ENCODE measurements at places on chromosomes 11 and 22.

- DNase-seq: no peak
Observed at GRCh38 chr11:47955061-47955755, 25.2 kb upstream of the PTPRJ start.

- no peak for DNase-seq
Observed at GRCh38 chr22:44438481-44439131, 59.4 kb downstream of the RTL6 start.

- DNase-seq: no peak
Observed at GRCh38 chr22:32042924-32043323, at the start of gene SLC5A1. SLC5A1 (plus strand) TSS chr22:32043261; CDS start chr22:32043282, 21 bp downstream.

GRCh38 chr11:125174057-125174456 is 9.5 kb downstream of the PKNOX2 start:
- DNase-seq: no peak

DNA sequence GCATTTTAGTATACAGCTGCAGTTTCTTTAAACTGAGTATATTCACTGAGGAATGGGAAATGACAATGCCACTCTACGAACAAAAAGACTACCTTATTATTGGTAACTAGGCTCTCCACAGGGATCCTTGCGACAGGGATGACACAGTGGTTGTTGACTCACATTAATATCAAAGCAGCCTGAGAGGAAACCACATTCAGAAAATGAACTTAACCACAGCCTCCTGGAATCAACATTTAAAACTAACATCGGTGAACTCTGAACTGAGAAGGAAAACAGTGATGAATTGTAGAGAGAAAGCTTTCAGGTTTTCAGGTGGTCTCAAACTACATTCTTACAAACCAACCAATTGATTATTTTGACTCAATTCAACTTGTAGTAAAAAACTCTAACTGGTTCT is 90.3 kb upstream of the MTMR2 start:
- DNase-seq: no peak

DNA sequence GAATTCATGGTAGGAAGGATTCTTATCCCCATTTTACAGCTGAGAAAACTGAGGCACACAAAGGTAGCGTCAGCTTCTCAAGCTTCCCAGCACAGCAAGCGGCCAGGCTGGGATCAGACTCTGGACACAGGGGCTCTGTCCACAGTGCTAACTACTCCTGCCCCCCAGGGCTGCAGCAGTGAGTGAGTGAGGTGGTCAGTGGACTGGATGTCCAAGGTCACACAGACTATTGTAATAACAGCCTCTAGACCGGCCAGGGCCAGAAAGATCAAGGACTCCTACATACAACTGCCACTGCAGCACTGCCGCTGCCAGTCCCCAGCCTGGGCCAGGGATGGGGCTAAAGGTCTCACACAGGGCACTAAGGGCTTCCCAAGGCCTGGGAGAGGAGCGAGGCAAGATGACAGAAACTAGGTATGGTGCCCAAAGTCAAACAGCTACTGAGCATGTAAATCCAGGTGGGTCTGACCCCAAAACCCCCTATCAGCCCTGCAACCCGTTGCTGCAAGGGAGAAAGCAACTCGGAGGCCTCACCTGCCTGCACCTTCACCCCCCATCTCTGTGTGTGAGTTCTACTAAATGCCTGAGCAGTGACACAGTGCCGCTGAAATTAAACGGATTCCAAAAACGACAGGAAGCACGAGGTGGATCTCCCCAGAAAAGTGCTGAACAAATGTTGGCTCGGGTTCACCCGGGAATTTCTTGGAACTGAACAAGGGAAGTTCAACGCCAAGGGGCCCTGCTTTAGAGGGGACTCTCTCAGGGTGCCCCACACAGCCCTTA is 161.8 kb upstream of the GRK3 start:
- no peak for DNase-seq

- no peak for DNase-seq
Observed at GRCh38 chr11:96508861-96509260, 119.0 kb downstream of the JRKL start.

DNA sequence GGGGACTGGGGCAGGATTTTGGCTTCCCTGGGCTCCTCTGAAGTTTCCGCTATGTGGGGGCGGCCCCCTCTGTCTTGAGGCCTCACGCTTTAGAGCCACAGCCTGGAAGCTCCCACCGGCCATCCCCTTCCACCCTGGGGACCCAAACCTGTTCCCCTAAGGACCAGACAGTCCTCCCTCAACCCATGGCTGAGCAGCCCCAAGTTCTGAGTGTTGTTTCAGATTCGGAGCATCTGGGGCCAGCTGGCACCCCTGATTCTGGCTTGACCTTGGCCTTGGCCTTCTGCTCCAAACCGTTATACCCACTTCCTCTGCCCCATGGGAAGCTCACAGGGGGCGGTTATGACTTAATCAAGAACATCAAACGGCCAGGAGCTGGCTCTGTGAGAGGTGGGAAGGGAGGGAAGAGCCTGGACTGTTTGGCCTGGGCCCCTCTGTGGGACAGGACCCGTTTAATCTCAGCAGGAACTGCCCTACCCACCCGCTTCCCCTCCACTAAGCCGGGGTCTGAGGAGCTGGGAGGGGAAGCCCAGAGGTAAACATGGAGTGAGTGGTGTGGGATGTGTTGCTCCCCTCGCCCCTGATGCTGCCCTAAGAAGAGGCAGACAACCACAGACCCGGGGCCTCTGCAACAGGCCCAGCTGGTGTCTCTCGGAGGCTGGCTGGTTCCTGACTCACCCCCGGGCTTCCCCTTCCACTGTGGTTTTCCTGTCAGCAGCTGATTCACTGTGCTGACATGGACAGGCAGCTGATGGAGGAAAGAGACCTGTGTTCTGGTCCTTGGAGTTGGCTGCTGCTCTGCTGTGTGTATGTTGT is 3.4 kb downstream of the CD82 start:
- peak; percentile 83 for DNase-seq

GRCh38 chr22:29782061-29782845 is 15.1 kb downstream of the UQCR10 start:
- DNase-seq: no peak

- DNase-seq: no peak
Observed at GRCh38 chr22:16967453-16968217, 40.4 kb downstream of the GAB4 start.

DNA sequence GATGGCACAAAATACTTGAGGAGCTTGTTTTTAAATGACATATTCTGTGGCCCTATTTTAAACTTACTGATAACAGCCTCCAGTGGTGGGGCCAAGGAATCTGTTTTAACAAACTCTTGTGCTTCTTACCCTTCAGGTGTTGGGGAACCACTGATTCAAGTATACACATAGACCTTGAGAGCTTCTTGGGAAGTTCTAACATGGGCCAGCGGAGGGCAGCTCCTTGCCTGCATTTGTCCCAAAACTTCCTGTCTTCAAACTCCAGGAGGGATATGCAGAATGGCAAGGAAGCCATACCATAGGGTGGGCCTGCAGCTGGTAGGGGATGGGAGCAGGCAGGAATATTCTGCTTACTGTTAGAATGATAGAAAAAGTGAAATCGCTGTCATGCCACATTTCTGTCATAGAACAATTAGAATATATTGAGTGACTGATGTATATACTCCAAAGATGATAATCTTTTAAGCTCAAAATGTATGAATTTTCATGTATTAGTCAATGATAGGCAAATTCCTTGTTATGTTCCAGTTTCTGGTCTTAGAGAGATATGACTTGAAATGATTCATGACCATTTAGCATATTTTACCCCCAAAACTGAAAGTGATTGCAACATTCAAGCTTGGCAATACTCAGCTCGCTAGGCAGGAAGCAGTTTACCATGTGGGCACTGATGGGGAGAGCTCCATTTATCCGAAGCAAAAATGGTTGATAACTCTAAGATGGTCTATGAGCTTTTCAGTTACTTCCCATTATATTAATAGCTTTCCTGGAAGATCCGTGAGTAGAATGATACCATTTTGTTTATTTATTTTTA is 9.2 kb downstream of the EXT2 start:
- DNase-seq: no peak

- no peak for DNase-seq
Observed at GRCh38 chr11:5608808-5609207, 12.4 kb downstream of the TRIM6 start.

DNA sequence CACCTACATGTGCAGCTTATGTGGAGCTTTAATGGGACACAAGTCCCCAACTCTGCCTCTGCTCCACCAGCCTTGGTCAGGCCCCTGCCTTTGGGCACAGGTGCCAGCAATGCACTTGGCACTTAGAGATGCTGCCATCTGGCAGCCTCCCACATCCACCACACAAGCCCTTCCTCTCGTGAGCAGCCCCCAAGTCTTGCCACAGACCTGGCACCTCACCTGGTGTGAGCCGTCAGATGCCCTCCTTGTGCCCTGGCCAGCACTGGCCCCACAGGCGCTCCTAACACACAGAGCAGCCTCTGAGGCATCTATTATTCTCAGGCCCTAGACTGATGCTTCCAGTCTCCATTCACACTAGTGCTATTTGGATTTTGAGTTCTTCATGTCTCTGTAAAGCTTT is 24.5 kb upstream of the SERPIND1 start:
- no peak for DNase-seq

DNA sequence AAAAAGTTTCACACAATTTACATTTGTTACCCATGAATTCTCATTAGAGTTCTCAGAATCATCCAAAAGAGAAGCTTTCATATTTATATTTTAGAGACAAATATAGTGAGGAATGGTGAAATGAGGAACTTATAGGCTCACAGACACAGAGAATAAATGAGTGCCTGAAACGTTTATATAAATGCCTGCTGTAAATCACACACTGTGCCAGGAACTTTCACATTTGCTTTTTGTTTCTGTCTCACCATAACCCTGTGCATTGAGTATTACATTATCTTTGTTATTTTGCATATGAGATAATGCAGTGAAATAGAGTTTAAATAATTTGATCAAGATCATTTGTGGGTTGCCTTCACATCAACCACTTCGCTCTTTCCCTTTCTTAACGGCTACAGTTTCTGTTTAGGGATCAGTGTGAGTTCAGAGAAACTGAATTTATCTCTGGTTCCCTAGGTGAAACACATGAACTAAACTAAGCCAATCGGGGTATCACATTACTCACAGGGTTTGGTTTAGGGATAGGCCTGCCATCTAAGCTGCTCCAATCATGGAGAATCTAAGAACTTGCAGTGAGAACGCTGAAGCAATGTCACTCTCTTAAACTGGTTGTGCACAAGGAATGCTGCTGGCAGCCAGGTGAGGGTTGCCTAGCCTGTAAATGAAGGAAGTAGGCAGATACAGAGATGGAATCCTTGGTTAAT is 1339.2 kb upstream of the TENM4 start:
- no peak for DNase-seq

DNA sequence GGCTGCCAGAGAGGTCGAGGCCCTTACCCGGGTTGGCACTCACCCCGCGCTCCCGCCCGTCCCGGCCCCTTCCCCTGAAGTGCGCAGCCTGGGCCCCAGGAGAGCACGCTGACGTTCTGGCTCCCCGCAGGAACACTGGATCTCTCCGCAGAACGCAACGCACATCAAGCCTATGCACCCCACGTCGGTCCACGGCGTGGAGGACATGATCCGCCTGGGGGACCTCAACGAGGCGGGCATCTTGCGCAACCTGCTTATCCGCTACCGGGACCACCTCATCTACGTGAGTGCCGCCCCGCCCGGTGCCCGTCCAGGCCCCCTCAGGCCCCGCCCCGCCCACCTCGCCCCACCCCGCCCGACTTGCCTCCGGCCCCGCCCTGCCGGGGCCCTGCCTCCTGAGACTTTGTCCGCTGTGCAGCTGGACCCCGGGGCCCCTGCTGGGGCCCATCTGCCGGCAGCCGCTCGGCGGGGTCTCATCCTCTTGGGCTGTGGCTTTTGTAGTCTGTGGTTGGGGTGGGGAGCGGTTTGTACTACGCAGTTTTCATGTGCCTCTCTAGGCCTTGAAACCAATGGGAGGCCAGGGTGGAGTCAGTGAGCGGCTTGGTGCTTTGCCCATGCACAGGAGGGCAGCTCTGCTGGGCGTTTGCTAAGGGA is 19.7 kb downstream of the MYO7A start:
- DNase-seq: no peak

DNA sequence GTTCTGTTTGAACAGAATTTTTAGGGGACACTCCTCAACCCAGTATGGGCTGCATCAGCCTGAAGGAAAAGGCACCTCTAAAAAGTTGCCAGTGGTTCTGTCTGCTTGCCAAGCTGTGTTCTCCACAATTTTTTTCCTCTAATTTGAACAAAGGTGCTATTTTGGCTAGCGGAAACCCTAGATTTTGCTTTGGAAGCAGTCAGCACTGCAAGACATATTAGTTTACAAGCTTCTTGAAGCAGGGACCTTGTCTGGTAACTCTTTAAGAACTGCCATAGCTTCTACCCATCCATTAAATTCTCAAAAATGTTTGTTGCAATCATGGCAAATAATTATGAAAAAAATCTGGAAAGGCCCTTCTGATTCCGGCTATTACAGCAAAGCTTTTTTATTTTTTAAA is 75.6 kb upstream of the HEPHL1 start:
- no peak for DNase-seq

- no peak for DNase-seq
Observed at GRCh38 chr22:21051831-21052400, 6.2 kb downstream of the LRRC74B start.

DNA sequence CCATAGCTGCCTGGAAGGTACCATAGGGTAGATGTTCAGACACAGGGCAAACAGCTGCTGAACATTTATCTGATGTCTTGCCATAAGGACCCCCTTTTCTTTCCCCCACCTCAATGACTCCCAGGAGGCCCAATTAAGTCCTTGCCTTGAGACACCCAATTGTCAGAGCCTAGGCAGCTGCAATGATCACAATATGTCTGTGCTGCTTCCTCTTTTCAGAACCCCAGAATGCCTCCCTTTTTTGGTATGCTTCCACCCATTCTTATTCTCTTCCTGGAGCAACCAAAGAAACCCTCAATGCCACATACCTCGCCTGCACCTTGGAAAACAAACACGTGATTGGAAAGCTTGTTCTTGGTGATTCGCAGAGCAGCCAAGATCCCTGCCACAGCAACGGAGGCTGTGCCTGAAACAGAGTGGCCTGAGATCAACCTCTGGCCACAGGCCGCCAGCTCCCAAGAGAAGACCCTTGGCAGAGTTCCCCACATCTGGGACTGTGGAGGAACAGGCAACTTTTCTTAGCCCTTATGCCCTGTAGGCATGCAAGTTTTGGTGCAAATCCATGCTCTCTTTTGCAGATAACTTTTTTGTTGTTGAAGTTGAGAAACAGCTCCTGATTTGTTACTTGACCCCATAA is 75.4 kb downstream of the CCDC81 start:
- DNase-seq: no peak

- no peak for DNase-seq
Observed at GRCh38 chr11:20626279-20626678, 26.9 kb downstream of the SLC6A5 start.

DNA sequence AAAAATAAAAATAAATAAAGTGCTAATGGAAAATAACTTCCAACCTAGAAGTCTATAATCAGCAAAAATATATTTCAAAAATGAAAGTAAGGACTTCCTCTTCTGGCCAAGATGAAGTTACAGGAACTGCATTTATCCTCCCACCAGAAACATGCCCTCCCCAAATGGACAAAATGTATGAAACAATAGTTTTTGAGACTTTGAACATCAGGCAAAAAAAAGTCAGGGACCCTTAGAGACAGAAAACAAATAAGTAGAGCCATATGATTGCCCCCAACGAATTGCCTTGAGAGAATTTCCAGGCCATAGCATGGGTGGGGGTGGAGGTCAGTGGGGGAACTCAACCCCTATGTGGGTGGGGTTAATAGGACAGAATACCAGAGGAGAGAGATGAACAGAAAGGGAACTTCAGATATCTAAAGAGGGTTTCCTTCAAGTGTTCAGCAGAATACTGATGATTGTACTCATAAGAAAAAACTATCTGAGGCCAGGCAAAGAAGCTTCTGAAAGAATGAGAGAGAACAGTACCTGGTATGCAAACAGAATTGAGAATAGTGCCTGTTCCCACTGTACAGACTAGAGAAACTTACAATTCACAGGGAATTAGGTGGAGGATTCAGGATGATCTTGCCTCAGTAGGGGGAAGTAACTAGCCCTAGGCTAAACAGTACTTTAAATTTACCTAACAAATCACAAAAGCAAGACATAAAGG is 26.6 kb upstream of the IL10RA start:
- DNase-seq: no peak

Data from stimulated activated CD4-positive, alpha-beta T cell treated with anti-CD3 and anti-CD28 coated beads, Interleukin-2, amount 100 ng/mL, for 48 hours (primary cell).